ENCODE measurements at places on chromosomes 11 and 22. TPM values are rescaled to one million over a fixed set of nuclear protein-coding genes. Genes with fewer than 3 reads are reported as not detected.

- no peak for DNase-seq
- H3K4me3 ChIP-seq = no peak overlapping the region
- H3K27me3 ChIP-seq = no peaks in the 10 kb centered on the region
- peaks cover 4% of the 10 kb centered on the region for H3K4me1 ChIP-seq
These were observed 311.3 kb downstream of the C11orf87 start for GRCh38 chr11:109733245-109733644.

Gene KCNJ11
- total RNA-seq = 0.93 TPM

Gene SIPA1
- 65.6 TPM for total RNA-seq

Gene FAM111B
- 8.5 TPM for total RNA-seq

DNA sequence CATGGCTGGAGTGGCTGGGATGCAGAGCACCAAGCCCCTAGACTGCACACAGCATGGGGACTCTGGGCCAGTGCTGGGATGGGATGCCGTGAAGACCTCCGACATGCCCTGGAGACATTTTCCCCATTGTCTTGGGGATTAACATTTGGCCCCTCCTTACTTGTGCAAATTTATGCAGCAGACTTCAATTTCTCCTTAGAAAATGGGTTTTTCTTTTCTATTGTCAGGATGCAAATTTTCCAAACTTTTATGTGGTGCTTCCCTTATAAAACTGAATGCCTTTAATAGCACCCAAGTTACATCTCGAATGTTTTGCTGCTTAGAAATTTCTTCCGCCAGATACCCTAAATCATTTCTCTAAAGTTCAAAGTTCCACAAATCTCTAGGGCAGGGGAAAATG lies 29.2 kb downstream of the RSF1 start:
- H3K27ac ChIP-seq = no peak overlapping the region
- no peak for DNase-seq
- H3K4me1 ChIP-seq = no peaks in the 10 kb centered on the region
- H3K4me3 ChIP-seq = no peak overlapping the region
- no peaks in the 10 kb centered on the region for H3K27me3 ChIP-seq

- peak overlapping the region; percentile 36 for H3K4me3 ChIP-seq
- no peaks in the 10 kb centered on the region for H3K27me3 ChIP-seq
- H3K27ac ChIP-seq = peak overlapping the region; percentile 61
- no peaks in the 10 kb centered on the region for H3K36me3 ChIP-seq
- H3K4me1 ChIP-seq = peaks cover 39% of the 10 kb centered on the region
These were observed 65.9 kb downstream of the PRR5L start for GRCh38 chr11:36361901-36362391.

DNA sequence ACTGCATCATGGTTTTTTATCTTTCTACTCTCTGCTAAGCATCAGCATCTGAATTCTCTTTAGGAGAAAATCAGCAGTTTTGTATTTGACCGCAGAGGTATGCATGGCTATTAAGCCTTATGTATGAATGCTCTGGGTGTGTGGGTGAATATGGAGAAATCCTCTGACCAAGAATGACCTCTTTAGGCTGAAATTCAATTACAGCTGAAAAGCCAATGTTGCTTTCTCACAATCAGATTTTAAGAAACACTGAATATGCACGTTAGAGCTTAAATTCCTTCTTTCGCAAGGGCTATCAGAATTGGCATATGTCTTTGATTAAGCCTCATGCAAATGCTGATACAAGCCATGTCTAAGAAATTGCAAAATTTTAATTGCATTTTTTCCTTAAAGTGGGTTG lies 43.2 kb downstream of the ARHGAP42 start:
- H3K4me1 ChIP-seq = no peaks in the 10 kb centered on the region
- DNase-seq = no peak
- H3K27ac ChIP-seq = no peak overlapping the region
- no peaks in the 10 kb centered on the region for H3K27me3 ChIP-seq

Gene SYT7
- total RNA-seq = 8.9 TPM

DNA sequence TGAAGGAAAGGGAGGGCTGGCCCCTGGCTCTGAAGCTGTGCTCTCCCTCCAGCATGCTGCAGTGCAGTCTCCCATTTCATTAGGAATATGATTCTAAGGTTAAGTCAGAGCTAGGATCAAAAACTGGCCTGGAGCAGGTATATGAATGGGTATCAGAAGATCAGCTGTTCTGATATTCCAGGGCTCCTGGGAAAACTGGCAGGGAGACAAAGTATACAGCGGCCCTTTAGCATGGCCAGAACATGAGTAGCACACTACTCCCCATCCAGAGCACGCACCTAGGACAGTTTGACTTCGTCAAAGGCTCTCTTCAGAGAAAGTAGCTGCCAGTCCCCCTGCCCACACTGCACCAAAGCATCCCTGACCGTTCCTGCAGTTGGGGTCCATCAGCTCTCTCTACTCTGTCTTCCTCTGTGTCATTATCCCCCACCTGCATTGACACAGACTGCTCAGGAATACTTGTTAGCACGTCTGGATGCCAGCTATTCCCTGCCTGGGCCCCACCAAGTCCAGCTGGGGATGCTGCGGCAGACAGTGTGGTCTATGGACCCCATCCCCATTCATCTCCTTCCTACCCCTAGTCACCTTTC lies 4.0 kb upstream of the FCHSD2 start:
- H3K4me1 ChIP-seq = peaks cover 3% of the 10 kb centered on the region
- no peak overlapping the region for H3K27ac ChIP-seq
- no peak overlapping the region for H3K4me3 ChIP-seq
- no peak for DNase-seq

- peaks cover 20% of the 10 kb centered on the region for H3K27me3 ChIP-seq
- no peak for DNase-seq
- no peaks in the 10 kb centered on the region for H3K4me1 ChIP-seq
- no peak overlapping the region for H3K4me3 ChIP-seq
- H3K36me3 ChIP-seq = no peaks in the 10 kb centered on the region
These were observed 72.7 kb upstream of the TTC12 start for GRCh38 chr11:113241636-113242054.

- no peak overlapping the region for H3K27ac ChIP-seq
- peaks cover 46% of the 10 kb centered on the region for H3K27me3 ChIP-seq
- no peaks in the 10 kb centered on the region for H3K4me1 ChIP-seq
- H3K36me3 ChIP-seq = no peaks in the 10 kb centered on the region
These were observed 230.2 kb downstream of the NTM start for GRCh38 chr11:131600628-131601027.

DNA sequence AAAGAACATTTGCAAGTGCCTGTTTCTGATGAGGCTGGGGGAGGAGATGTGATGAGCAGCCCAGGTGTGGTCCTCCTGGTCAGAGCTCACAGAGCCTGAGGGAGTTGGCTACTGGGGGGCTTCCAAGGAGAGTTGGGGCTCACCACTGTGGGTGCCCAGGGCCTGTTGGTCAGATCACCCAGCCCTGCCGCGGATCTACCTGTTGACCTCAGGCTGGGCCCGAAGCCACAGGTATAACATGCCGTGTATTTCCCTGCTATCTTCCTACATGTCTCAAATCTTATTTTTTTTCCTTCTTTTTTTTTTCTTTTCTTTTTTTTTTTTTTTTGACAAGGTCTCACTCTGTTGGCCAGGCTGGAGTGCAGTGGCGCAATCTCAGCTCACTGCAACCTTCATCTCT lies 199.7 kb upstream of the TBCEL start:
- H3K27me3 ChIP-seq = peaks cover 46% of the 10 kb centered on the region
- H3K4me3 ChIP-seq = no peak overlapping the region
- H3K4me1 ChIP-seq = no peaks in the 10 kb centered on the region
- no peak overlapping the region for H3K27ac ChIP-seq

DNA sequence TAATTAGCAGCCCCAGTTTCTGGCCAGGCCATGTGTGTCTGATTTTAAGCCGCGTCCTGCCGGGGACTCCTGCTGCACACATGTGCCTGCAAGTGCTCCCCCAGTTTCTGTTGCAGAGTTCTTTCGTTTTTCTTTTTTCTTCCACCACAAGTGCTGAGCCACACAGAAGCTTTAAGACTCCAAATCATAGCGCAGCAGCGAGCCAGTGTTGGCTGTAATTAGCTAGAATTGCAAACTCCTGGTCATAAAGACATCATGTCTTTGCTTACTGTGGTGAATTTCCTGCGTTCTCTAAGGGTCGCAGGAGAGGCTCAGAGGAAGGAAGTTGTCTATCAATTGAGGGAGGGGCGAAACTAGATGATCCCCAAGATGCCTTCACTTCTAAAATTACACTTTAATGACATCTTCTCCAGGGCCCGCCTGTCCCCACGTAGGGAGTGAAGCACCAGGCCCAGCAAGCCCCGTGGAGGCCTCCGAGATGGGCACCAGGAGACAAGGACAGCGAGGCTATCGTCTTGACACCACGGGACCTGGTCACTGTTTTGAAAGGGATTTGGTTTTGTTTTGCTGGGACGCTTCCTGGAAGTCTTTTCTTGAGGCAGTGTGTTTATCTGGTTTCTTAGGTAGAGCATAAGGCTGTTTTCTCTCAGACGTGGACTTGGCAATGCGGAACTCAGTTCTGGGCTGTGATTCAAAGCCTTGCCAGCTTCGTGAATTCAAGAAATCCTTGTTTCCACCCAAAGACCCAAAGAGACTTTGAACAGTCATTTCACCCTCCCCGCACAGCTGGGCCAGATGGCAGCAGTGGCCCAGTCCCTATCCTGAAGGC lies 71.8 kb downstream of the UBASH3B start:
- H3K27me3 ChIP-seq = no peaks in the 10 kb centered on the region
- H3K4me3 ChIP-seq = no peak overlapping the region
- DNase-seq = no peak
- H3K36me3 ChIP-seq = peaks cover 6% of the 10 kb centered on the region

Gene PRMT3
- 23.6 TPM for total RNA-seq

DNA sequence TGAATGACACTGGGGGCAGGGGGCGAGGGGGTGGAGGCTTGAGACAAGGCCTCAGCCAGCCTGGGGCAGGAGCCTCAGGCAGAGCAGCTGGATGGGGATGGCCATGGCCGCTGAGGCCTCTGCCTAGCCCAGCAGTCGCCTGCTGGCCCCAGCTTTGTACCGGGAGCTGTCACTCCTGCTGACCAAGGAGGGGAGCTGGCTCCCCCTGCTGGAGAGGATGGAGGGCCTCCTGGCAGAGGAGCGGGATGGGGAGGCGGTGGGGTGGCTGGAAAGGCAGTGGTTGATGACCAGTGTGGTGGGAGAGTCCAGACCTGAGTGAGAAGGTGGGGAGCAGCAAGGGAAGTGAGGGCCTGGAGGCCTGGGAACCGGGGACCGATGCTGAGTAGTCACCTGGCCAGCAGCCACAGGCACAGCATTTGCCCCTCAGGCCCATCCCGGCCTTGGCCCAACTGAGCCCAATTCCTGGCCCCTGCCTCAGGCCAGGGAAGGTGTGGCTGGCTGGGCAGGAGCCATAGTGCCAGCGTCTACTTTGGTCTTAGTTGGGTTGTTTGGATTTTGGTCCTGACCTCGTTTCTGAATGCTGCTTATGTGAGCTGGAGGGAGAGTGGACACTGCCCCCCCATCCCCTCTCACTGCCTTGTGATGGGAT lies 6.0 kb upstream of the SUSD2 start:
- H3K27ac ChIP-seq = no peak overlapping the region
- H3K4me1 ChIP-seq = peaks cover 6% of the 10 kb centered on the region
- no peaks in the 10 kb centered on the region for H3K27me3 ChIP-seq
- no peaks in the 10 kb centered on the region for H3K36me3 ChIP-seq
- DNase-seq = no peak
- H3K4me3 ChIP-seq = no peak overlapping the region

DNA sequence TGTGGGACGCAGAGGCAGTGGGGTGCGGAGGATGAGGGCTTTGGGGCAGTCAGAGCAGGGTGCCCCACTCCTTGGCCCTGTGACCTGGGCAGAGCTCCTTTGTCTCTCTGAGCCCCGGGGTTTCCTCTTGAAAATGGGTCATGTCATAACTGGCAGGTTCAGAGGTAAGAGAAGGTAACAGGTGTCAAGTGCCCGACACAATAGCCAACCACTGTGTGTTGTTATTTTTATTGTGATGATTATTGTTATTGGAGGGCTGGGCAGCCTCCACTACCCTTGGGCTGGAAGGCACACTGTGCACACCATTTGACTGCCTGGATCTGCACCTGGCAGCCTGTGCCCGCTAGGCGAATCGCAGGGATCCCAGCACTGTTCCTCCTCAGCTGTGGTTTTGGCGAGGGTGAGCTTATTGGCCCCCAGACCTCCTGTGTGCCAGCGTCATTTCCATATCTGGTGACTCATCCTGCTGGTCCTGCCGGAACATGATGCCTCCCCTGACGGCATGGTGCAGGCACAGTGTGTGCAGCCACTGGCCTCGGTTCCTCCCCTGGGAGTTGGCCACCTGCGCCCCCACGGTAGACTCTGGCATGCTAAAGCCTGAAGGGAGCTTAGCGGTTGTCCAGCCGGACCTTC lies 15.4 kb upstream of the SOX10 start:
- peaks cover 32% of the 10 kb centered on the region for H3K4me1 ChIP-seq
- H3K4me3 ChIP-seq = no peak overlapping the region
- H3K27ac ChIP-seq = peak overlapping the region; percentile 57
- no peaks in the 10 kb centered on the region for H3K27me3 ChIP-seq

- no peak for DNase-seq
- H3K4me3 ChIP-seq = no peak overlapping the region
- no peak overlapping the region for H3K27ac ChIP-seq
- peaks cover 10% of the 10 kb centered on the region for H3K27me3 ChIP-seq
- no peaks in the 10 kb centered on the region for H3K36me3 ChIP-seq
These were observed 101.8 kb downstream of the KIRREL3 start for GRCh38 chr11:126898802-126899201.

Gene INSC
- total RNA-seq = not detected

Gene MUC6
- total RNA-seq = 0.07 TPM

Gene E2F8
- total RNA-seq = 22.0 TPM

- peaks cover 29% of the 10 kb centered on the region for H3K36me3 ChIP-seq
- H3K27ac ChIP-seq = peak overlapping the region; percentile 76
- peak overlapping the region; percentile 84 for H3K4me3 ChIP-seq
- H3K4me1 ChIP-seq = peaks cover 26% of the 10 kb centered on the region
- DNase-seq = peak; percentile 91
These were observed 465 bp upstream of the TTC9C start for GRCh38 chr11:62727872-62728170.

Gene CCDC179
- total RNA-seq = not detected

GRCh38 chr11:61671527-61671926 lies 8.7 kb upstream of the DAGLA start:
- DNase-seq = peak; percentile 33
- no peaks in the 10 kb centered on the region for H3K4me1 ChIP-seq
- no peak overlapping the region for H3K27ac ChIP-seq
- H3K4me3 ChIP-seq = no peak overlapping the region

Gene XKR3
- total RNA-seq = not detected

DNA sequence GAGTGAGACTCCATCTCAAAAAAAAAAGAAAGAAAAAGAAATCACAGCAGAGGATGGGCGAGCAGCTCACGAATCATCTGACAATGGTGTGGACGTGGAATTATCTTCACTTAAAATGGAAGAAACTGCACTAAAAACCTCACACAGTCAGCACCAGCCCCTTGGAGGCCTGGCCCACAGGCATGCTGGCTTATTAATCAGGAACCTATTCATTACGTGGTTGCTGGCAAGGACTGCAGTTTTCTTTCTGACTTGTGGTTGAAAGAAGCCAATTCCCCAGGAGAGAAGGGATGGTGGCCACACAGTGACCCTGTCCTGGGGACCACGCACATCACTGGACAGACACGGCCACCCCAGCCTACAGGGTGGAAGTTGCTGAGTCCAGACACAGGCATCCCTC lies 401.1 kb downstream of the CTTN start:
- no peak for DNase-seq
- H3K27me3 ChIP-seq = no peaks in the 10 kb centered on the region
- no peak overlapping the region for H3K4me3 ChIP-seq
- H3K4me1 ChIP-seq = no peaks in the 10 kb centered on the region
- H3K36me3 ChIP-seq = no peaks in the 10 kb centered on the region
- no peak overlapping the region for H3K27ac ChIP-seq

All from PC-9 (cell line).